ENCODE measurements at places on chromosomes 12 and 14. TPM values are rescaled to one million over a fixed set of nuclear protein-coding genes. Genes with fewer than 3 reads are reported as not detected.

DNA sequence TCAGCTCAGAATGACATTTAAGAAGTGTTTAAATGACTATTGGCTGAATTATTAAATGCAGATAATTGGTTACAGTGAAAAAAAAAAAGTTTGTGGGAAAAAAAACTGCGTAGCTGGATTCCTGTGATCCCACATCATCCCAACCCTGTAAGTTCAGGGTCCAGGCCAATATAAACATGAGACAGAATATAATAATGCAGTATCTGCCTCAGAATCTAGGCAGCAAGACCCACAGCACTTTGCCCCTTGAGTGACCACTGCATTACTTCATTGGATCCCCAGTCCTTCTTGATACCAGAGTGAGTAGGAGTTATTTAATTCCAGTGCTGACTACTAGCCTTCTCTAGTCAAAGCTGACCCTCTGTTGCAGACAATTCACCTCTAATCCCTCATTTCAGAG lies 272.6 kb downstream of the CCER1 start:
- no peak for DNase-seq

DNA sequence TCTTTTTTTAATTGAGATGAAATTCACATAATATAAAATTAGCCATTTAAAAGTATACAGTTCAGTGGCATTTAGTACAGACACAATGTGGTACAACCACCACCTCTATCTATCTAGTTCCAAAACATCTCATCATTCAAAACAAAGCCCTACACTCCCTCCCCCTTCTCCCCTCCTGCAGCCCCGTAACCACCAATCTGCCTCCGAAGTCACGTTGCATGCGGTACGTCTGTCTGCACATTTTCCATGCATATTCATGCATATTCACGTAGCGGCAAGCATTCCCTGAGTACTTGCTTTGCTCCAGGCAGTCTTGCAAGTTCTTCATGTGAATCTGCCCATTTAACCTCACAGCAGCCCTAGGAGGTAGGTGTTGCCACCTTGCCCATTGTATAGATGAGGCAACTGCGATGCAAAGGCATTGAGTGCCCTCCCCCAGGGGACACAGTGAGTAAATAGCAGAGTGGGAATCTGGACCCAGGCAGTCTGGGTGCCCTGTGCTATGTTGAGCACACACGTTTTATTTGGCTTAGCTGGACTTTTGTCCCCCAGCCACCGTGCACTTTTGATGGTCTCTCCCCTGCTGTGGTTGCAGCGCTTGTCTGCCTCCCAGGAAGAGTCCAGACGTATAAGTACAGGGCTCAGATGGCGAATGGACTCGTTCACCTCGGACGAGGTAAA lies 43.4 kb downstream of the RIN3 start:
- no peak for DNase-seq

DNA sequence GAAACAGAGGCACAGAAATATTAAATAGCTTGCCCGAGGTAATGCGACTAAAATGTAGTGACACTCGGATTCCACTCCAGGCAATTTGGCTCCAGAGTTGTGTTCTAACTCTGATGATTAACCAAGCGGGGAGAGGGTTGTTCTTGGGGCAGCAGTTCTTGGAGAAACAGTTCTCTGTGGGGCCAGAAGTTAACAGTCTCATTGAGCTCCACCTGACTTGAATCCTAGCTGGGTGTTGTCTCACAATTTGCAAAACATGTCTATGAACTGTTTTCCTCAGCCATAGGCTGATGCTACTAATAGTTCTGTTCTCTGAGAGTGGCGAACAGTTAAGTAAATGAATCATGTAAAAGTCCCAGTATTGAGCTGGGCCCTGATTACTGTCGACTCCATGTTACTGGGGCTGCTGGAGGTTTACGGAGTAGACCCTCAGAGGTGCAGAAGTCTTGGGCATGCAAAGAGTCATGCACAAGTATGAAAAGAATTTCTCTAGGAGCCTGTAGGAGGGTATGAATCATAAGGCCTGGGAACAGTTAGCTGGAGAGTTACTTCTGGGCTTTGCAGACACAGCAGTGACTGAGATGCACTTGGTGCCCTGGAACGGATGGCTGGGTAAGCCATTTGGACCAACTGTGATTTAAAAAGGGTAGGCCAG lies 15.4 kb upstream of the NIN start:
- peak; percentile 57 for DNase-seq

DNA sequence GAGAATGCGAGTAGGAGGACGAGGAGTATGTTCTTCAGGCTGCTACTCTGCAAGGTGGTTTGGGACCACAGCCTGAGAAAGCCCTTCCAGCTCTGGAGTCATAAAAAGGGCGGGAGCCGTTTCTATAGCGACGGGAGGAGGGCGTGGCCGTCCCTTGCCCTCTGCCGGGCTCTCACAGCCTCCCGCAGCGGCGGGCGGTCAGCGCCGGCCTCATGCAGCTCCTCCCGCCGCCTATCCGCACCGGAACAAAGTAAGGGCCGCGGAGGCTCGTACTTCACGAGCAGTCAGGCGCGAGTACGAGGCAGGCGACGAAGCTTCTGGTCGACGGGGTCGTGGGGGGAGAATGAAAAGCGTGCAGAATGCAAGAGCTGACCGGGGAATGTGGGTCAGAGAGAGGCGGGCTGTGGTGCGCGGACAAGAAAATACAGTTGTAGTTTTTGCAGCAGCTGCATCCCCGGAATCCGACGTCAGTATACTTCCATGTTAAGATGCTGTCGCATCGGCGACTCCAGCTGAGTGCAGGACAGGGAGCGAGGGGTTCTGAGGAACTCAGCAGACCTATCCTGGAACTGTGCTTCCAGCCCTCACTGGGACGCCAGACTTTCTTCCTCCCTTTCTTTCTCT lies at the start of gene DYRK4:
Gene DYRK4 (plus strand): TSS at position 175 of the 624 bp plus-strand sequence. CDS start 38 bp downstream, at position 213.
- DNase-seq: no peak

DNA sequence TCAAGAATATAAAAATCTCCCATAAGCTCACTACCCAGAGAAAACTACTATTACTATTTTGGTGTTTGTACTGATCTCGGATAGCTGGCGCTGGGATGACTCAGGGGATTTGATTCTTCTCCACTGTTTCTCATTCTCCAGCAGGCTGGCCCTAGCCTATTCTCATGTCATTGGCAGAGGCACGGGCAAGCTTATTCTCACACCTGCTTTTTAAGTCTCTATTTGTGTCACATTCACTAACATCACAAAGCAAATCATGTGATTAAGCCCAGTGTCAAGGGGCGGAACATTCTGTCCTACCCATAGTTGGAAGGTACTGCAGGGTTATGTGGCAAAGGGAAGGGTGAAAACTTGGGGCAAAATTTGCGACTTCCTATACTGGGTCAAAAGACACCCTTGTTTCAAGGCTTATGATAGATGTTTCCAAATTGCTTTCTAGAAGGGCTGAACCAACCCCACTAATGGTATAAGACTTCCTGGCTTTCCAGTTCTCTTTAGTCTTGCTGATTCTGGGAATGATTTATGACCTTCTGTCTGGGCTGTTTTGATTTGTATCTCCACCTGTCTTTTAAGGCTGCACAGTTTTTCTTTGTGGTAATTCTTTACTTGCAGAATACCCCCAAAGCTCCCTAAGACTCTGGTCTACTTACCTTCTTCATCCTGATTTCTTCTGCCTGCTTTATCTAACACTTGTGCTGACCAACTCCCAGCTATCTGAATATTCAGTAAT lies 406.4 kb downstream of the NRXN3 start:
- no peak for DNase-seq

GRCh38 chr12:93913845-93914244 lies 234.5 kb upstream of the PLXNC1 start:
- DNase-seq: no peak

DNA sequence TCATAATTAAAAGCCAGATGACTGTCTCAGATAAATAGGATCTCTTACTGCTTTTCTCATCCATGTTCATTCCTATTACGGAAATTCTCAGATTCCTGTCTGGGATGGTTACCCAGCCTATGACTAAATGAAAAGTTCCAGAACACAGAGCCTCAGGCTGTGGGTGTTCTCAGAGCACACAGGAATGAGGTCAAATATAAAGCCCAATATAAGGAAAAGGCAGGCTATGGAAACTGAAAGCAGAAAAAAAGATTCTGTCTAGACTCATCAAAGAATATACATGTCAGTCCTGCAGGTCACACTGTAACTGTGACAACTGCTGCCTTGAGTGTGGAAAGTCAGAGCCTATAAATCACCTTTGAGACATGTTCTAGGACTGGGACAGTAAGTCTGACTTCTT lies 64.3 kb downstream of the DCAF5 start:
- DNase-seq: no peak

DNA sequence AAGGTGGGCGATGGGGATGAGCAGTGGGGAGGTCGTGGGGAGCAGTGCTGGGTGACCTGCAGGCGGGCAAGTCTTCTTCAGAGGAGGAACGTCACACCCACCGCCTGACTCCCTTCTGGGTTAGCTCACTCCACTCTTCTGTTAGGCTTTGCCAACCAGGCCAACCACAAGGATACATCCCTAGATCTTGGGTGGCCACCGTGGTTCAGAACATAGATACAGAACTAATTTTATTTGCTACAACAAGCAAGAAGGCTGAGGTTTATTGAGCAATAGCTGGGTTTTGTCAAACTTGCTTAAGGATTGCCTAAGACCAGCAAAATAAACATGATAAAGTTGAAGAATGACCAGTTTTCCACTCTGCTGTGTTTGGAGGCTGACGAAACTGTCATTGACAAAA lies 109.4 kb downstream of the DACT1 start:
- peak; percentile 100 for DNase-seq

Gene BMP4
- 8.7 TPM for total RNA-seq

Gene GNB3
- total RNA-seq: 1.8 TPM

Gene TBC1D30
- 16.8 TPM for total RNA-seq

Gene CLEC12A
- not detected for total RNA-seq

Gene HEATR5A
- 11.5 TPM for total RNA-seq
